Vagina (tissue), 2 donors: ENCODE measurements at places on chromosomes 12 and 14.

DNA sequence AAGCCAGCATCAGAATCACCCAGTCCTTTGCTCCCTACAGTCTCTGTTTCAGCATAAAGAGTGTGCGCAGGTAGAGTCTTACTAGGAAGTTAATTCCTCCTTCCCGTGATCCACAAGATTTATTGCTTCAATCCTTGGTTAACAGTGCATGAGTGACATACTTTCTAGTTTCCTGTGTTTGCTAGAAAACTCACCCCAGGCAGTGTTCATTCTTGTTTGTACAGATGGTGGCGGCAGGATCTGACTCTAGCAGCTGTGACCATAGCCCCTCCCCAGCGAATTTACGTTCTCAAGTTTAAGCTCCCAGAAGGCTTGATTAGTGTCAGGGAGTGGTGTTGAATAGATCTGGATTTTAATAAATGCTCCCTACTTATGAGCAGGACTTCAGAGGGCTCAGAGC lies 75.9 kb upstream of the ANO2 start:
- DNase-seq = no peak

GRCh38 chr14:96501217-96501739 lies 904 bp upstream of the PAPOLA start:
- DNase-seq = no peak

- DNase-seq = no peak
These were observed 172.0 kb downstream of the SYT10 start for GRCh38 chr12:33267641-33268040.

- no peak for DNase-seq
These were observed 133.3 kb downstream of the MON2 start for GRCh38 chr12:62599854-62600437.

GRCh38 chr12:24818351-24818750 lies 130.6 kb downstream of the BCAT1 start:
- no peak for DNase-seq
